ENCODE measurements at places on chromosomes 13 and 19.

DNA sequence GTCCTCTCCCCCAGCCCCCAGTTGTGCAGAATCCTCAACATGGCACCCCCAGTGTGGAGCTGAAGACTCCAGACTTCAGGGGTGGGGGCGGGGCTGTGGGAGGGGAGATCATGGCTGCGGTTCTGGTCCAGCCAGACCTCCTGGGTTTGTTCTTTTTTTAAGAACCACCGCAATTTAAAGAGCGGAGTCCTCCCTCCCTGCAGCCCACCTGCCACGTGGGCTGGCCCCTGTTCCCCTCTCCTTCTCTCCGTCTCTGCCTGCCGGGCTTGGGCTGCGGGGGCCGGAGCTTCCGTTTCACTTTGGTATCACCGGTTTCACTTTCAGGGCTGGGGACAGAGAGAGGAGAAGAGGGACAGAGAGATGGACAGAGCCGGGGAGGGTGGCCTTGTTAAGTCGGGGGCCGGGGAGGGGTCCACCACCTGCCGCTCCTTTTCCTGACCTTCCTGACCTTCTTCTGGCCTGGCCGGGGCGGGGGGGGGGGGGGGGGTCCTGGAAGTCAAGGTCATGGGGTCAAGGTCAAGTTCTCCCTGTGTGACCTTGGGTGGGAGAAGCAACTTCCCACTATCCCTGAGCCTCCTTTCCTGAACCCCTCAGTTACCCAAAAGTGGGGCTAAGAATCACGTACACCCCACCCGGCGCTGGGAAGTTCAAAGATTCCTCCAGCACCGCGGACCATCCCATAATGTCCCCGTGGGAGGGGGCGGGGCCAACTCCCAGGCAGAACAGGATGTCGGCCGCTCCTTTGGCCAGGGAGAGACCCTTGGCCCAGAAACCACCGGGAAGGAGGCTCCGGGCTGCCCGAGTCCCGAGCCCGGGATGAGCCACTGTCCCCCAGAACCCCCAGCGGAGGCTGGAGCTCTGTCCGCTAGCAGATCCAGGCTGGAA is 11.3 kb upstream of the ZBTB7A start:
- no peak for DNase-seq

DNA sequence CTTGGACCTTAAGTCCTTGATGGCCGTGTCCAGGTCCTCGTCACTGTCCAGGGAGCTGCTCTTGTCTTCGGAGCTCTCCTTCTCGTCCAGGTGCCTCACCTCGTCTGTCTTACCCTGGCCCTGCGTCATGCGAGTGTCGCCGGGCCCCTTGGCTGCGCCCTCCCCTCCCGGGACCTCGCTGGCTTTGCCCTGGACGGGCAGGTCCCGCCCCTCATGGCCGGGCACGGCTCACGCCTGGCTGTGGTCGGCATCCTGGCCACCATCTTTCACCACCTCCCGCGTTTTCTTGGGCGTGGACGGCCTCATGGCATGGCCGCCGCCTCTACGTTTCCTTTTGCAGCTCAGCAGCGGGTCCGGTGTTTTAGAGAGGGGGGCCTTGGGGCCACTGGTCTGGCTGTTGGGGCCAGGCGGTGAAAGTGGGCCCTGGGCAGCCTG is 14.8 kb downstream of the RB1 start:
- DNase-seq = no peak

- no peak for DNase-seq
These were observed 628 bp upstream of the ZNF813 start for GRCh38 chr19:53466726-53467484.

DNA sequence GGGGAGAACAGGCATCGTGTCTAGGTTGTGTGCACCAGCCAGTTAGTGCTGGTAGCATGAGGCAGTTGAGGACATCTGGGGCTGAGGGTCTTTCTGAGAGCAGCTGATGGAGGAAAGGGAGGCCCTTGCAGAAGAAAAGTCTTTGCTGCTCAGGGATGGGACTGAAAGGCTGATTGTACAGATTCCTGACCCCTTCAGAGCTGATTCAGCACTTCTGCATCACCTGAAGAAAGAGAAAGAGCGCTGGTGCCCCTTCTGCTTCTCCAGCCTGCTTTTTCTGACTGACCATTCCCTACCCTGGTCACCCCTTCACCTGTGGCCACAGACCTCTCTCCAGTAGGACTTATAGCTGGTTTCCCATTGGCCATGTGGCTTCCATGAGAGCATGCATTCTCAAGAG is 476.2 kb downstream of the TSHZ3 start:
- no peak for DNase-seq

GRCh38 chr13:66875264-66875663 is 354.9 kb downstream of the PCDH9 start:
- DNase-seq = no peak

DNA sequence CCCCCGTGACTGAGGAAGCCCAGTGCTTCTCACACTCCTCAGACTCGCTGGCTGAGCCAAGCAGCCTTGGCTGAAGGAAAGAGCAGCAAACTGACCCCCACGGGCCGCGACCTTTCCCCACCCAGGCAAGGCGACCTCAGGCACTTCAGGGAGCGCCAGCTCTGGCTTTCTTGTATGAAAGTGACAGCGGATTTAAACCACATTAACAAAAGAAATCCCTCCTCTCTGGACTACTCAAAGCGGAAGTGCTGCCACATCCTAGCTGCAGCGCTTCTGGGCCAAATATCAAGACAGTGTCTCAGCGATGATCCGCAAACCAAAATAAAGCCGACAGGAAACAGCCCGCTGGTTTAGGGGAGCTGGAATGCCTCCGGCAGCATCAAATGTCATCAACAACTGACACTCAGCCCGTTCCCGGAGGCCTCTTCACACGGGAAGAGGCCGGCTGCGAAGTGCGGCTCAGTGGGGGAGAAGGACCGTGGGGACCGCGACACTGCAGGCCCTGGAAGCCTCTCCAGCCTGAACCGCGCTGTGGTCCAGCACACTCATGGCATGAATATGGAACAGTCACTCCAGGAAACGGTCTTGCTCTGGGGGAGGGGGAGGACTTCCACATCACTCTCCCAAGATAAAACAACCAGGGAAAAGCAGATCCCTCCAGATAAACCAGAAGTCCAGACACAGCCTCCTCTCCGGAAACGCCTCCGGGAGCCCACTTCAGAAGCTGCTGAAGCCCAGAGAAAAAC is 1.4 kb downstream of the RASA3 start:
- DNase-seq = peak; percentile 71

GRCh38 chr19:13160557-13160956 is 10.3 kb downstream of the IER2 start:
- no peak for DNase-seq

- DNase-seq = no peak
These were observed 401.1 kb upstream of the SPRY2 start for GRCh38 chr13:80742033-80742432.

GRCh38 chr13:110347088-110347487 is 40.0 kb downstream of the COL4A2 start:
- DNase-seq = no peak

GRCh38 chr19:2201473-2202148 is 34.5 kb downstream of the PLEKHJ1 start:
- no peak for DNase-seq

GRCh38 chr19:2962018-2962670 is 15.2 kb upstream of the TLE6 start:
- DNase-seq = peak; percentile 68

DNA sequence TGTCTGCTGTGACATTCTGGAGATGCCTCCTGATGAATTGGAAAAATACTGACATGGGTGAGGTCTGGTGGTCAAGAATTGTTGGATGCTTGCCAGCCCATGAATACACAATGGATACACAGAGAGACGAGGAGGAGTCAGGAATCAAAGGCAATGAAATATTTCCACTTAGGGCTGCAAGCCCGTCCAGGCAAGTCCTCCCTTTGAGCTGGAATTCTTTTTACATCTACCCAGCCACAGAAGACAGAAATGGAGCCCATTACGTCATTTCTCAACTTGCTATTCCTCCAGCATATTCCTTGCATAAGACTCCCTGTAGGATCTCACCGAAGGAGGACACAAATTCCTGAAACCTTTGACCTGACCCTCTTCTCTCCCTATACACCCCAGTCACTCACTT is 15.7 kb upstream of the IGFL4 start:
- DNase-seq = no peak

GRCh38 chr13:109390391-109390790 is 396.0 kb downstream of the IRS2 start:
- DNase-seq = no peak

- no peak for DNase-seq
These were observed 15.0 kb downstream of the MRPS12 start for GRCh38 chr19:38945562-38946228.

- DNase-seq = no peak
These were observed 216.2 kb downstream of the SLC7A1 start for GRCh38 chr13:29379281-29379680.

GRCh38 chr19:44614313-44614712 is 950 bp downstream of the IGSF23 start:
- no peak for DNase-seq

DNA sequence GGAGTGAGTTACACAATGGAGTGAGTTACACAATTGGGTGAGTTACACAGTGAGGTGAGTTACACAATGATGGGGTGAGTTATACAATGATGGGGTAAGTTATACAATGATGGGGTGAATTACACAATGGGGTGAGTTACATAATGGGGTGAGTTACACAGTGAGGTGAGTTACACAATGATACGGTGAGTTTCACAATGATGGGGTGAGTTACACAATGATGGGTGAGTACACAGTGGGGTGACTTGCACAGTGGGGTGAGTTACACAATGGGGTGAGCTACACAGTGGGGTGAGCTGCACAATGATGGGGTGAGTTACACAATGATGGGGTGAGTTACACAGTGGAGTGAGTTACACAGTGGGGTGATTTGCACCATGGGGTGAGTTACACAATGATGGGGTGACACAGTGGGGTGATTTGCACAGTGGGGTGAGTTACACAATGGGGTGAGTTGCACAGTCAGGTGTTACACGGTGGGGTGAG is 52.5 kb upstream of the GAS6 start:
- DNase-seq = no peak

DNA sequence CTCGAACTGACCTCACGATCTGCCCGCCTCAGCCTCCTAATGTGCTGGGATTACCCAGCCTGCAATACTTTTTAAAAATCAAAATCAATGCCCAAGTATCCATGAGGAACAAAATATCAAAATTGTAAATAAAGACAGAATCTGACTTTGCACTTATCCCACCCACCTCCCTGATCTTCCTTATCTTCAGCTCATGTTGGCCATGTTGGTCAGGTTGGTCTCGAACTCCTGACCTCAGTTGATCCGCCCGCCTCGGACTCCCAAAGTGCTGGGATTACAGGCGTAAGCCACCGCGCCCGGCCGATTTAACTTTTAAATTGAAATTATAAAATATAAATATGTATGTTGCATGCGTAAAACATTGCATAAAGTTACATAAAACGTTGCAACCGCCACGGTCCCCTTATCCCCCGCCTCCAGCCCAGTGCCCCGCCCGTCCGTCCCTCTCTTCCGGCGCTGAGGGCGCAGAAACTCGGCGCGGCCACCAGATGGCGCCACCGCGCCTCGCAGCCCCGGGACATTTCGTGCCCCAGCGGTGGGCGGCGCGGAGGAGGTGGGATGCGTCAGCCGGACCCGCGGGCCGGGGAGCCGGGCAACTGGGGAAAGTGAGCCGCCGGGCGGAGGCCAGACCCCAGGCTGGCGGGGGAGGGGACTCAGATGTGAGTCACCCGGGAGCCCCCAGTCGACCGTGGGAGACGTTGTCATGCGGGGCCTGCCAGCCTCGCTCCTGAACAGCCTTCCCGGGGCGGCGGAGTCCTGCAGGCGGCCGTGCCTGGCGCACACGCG is 1.5 kb upstream of the GADD45B start:
- peak; percentile 14 for DNase-seq

DNA sequence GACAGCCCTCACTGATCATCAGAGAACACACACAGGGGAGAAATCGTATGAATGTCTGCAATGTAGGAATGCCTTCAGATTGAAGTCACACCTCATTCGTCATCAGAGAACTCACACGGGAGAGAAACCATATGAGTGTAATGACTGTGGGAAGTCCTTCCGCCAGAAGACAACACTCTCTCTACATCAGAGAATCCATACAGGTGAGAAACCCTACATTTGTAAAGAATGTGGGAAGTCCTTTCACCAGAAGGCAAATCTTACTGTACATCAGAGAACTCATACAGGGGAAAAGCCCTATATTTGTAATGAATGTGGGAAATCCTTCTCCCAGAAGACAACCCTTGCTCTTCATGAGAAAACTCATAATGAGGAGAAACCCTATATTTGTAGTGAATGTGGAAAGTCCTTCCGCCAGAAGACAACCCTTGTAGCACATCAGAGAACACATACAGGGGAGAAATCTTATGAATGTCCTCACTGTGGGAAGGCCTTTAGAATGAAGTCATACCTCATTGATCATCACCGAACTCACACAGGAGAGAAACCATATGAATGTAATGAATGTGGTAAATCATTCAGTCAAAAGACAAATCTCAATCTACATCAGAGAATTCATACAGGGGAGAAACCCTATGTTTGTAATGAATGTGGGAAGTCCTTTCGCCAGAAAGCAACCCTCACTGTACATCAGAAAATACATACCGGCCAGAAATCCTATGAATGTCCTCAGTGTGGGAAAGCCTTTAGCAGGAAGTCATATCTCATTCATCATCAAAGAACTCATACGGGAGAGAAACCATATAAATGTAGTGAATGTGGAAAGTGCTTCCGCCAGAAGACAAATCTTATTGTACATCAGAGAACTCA is 32.5 kb downstream of the ZNF567 start:
- DNase-seq = no peak

GRCh38 chr19:18086590-18087138 is at the start of gene IL12RB1:
TSS of gene IL12RB1 (minus strand) at chr19:18086934. CDS start at chr19:18086823, 111 bp downstream.
- DNase-seq = no peak

GRCh38 chr13:105410602-105411001 is 1124.9 kb downstream of the EFNB2 start:
- no peak for DNase-seq

- DNase-seq = no peak
These were observed 6.6 kb upstream of the C1QTNF9B start for GRCh38 chr13:23903906-23904280.

DNA sequence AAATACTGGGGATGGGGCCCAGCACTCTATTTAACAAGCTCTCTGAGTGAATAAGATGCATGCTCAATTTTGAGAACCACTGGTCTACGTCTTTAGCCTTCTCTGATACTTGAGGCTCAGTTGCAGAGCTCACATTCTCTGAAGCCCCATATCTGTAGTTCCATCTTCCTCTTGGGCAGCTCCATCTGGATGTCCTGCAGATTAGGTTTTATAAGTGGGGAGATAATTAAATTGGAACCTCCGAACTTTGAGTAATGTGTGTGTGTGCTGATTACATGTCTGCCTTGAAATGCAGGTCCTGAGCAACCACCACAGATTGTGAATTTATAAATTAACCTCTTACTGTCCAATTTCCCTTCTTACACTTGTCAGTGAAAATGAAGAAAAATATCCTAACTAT is 7.2 kb upstream of the RASL11A start:
- no peak for DNase-seq

DNA sequence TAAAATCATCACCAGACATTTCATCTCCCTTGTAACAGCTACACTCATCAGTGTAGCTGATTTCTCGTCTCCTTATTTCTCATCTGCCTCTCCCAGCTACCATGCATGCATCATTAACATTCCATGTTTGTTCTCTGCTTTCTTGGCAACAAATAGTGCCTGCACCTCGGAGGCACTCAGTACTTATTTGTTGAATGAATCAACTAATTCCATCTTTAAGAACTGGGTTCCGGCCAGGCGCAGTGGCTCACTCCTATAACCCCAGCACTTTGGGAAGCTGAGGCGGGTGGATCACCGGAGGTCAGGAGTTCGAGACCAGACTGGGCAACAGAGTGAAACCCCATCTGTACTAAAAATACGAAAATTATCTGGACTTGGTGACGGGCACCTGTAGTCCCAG is 63.9 kb upstream of the GTF3A start:
- DNase-seq = no peak

Measured in NCI-H187 treated with DMSO at 0.1 percent for 48 hours (cell line).